ENCODE measurements at places on chromosomes 12 and 14.
A peak's percentile ranks its signal among the peaks of the same experiment; 100 is the strongest.

DNA sequence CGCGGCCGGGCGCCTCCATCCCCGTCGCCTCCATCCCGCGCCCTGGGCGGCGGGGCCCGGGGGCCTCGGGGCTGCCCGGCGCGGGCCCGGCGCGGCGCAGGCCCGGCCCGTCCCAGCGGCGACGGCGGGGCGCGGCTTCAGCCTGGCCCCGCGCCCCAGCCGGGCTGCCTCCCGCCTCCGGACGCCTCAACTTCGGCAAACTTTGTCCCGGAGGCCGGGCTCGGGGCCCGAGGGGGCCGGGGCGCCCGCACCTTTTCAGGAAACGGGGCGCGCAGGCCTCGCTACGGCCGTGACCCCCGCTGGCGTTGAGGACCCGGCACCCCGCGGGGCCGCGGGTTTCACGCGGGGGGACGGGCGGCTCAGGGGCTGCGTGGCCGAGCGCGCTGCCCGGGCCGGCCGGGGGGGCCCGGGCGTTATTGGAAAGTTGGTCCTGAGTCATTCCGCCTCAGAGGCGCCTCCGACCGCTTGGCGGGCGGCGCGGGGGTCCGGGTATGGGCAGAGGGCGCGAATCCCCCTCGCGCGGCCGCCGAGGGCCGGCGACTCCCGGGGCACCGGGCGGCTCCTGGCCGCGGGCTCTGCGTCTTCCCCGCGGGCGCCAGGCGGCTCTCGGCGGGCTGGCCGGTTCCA lies 575 bp downstream of the TRAF3 start:
- no peak for DNase-seq

GRCh38 chr14:78486621-78487020 lies 316.4 kb downstream of the NRXN3 start:
- DNase-seq = no peak

GRCh38 chr14:100729982-100730381 lies 3.3 kb downstream of the DLK1 start:
- no peak for DNase-seq

GRCh38 chr12:77968021-77968420 lies 137.3 kb downstream of the NAV3 start:
- DNase-seq = no peak

DNA sequence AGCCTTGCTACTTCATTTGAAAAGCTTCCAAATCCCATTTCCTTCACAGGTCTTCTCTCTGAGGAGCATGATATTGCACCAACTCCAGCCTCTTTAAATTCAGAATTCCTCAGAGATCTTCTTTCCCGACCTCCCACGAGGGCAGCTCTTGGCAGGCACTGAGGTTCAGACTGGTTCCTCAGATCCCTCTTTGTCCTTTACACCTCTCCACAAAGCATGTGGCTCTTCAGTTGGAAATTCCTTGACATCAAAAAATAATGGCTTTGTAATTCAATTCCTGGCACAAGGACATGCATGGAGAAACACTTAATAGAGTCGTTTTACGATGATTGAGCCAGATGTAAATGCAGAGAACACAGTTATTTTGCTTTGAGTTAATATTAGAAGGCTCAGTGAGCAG lies 63.2 kb upstream of the TMX1 start:
- no peak for DNase-seq

DNA sequence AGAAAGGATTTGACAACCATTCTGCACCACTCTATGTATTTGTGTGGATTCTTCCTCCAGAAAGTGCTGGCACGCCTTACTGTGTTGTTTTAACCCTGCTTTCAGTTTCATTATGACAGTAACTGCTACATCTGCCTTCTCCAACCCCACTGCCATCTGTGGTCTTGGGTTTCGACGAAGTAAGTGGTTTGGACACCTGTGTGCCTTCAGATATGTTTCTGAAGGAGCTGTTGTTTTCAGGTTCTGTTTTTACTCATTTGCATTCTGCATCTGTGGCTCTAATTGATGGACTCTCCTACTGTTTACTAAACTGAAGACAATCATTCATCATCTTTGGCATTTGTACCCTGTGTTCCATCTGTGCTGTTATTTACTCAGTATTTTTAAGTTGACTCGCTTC lies 4.1 kb downstream of the TSHR start:
- no peak for DNase-seq

GRCh38 chr14:94345344-94346064 lies 22.4 kb upstream of the SERPINA6 start:
- DNase-seq = peak; percentile 70

GRCh38 chr12:23921099-23921856 lies 28.2 kb downstream of the SOX5 start:
- no peak for DNase-seq
